ENCODE measurements at places on chromosomes 3 and 15.

DNA sequence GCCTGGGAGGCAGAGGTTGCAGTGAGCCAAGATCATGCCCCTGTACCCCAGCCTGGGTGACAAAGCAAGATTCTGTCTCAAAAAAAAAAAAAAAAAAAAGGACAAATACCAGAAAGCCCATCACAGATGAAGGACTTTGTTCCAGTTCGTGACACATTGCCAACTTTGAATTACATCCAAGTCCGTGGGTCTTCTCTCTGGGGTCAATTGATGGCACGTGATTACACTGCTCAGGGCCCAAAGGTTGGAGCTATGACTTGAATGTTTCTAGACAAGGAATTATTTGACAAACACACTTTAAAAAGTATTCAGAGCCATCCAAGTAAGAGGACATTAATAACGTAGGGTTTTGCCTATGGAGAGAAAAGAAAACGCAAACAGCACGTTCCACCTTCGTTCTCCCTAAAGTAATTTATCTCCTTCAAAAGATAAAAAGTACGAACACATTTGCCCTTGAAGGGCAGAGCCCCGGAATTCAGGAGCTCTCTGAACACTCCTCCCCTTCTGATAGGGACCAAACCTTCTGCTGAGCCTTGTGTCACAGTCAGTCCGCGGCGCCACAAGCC, 31.3 kb upstream of the ST3GAL6 start:
- peak; percentile 6 for DNase-seq

DNA sequence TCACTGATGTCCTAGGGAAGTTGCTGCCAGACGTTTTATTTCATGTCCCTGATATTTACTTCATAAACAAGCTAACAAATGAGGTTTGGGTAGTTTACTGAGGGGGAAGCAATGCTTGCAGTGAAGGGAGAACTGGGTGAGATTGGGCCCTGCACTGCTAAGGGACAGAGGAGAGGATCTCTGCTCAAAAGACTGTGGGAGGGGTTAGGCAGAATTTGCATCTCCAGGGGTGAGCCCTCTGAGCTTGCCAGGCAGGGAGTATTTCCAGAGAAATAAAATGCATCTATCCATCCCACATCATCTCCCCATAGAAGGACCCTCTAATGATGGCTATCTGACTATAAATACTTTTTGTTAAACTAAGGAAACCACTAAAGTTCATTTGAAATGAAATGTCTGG, 215.6 kb downstream of the CBLB start:
- DNase-seq, result no peak

DNA sequence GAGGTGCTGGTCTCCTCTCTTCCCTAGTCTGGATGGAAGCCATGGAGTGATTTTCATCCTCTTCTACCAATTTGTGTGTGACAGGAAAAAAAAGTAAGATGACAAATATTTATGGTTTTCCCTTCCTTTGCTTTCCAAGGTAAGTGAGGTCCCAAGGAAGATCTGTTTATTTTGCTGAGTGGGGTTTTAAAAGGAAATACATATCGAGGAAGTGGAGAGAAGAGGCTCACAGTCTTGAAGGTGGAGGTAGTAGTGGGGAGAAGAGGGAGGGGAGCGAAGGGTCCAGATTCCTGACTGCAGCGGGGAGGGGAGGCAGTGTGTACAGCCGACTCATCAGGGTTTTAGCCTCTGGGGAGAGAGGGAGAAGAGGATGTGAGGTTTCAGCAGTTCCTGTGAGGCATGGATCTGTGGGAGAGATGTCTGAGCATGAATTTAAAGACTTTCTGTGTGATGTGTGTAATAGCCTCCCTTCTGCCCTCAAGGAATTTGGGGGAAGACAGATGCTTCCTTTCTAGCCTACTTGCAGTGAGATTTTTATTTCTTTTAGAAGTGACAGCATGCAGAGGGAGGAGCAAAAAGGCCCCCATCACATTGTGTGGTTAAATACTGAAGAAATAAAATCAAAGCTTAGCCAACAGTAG, 272.4 kb downstream of the THRB start:
- DNase-seq, result no peak

GRCh38 chr3:170725285-170725731, 139.4 kb upstream of the SLC7A14 start:
- DNase-seq, result no peak

- no peak for DNase-seq
Observed at GRCh38 chr3:150520408-150520807, 25.9 kb downstream of the SERP1 start.

DNA sequence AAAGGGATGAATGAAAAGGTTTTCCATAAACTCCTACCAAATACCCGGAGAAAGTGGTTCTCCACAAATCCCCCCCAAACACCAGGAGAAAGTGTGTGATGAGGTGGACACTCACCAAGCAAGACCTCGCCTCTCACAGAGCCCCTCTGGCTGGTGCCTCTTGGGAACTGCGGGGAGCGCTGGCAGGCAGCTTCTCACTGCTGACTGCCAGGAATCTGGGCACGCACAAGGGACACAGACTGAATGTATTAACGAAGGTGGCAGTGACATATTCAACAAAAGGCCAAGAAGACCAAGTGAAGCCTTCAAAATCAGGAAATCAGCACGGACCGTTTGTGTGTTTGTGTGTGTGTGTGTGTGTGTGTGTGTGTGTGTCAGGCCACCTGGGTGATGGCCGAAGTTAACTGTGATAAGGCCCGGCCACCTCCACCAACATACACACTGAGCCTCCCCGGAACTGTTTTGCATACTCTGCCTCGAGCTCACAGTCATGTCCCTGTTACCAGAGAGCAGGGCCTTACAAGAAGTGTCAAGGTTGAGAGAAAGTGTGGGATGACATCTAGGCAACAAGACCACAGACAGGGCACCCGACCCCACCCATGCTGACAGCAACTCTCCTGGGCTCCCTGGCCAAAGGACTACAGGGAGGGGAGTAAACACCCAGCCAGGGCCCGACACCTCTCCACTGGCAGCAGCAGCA, 18.0 kb downstream of the ATP10A start:
- peak; percentile 49 for DNase-seq

DNA sequence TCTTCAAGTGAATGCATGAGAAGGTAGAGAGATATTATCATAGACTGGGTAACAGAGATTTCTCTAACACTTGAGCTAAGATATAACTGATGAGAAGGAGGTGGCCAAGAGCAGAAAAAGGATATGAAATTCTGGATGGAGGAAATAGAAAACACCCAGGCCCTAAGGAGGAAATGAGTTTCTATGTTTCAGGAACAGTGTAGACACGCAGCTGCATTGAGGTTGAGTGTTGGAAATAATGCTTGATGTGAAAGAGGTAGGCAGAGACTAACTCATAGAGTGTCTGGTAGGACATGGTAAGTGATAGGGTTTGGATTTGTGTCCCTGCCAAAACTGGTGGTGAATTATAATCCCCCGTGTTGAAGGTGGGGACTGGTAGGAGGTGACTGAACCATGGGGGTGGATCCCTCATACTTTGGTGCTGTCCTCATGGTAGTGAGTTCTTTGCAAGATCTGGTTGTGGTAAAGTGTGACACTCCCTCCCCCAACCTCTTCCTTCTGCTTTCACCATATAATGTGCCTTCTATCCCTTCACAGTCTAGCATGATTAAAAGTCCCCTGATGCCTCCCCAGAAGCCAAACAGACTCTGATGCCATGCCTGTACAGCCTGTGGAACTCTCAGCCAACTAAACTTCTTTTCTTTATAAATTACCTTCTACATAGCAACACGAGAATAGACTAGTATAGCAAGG, 787.3 kb downstream of the EDEM1 start:
- no peak for DNase-seq

- no peak for DNase-seq
Observed at GRCh38 chr3:14764331-14765059, 54.3 kb upstream of the FGD5 start.

- DNase-seq, result no peak
Observed at GRCh38 chr15:75159244-75159643, 42.4 kb upstream of the C15orf39 start.

DNA sequence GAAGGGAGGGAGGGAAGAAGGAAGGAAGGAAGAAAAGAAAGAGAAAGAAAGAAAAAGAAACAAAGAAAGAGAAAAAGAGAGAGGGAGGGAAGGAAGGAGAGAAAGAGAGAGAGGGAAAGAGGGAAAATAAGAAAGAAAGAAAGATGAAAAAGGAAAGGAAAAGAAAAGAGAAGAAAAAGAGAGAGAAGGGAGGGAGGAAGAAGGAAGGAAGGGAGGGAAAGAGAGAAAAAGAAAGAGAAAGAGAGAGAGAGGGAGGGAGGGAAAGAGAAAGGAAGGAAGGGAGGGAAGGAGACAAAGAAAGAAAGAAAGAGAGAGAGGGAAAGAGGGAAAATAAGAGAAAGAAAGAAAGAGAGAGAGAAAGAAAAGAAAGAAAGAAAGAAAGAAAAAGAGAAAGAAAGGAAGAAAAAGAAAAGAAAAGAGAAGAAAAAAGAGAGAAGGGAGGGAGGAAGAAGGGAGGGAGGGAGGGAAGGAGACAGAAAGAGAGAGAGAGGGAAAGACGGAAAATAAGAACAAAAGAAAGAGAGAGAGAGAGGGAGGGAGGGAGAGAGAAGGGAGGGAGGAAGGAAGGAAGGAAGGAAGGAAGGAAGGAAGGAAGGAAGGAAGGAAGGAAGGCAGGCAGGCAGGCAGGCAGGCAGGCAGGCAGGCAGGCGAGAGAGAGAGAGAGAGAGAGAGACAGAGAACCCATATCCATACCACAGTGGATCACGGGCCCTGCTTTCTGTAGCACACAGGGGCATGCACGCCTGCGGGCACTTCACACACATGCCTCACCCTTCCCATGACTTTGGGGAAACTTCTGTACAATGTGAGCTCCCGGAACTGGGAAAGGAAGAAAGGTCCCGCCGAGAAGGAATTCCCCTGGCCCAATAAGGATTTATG, 52.5 kb downstream of the ADCY5 start:
- no peak for DNase-seq

GRCh38 chr3:38491215-38491614, 4.9 kb upstream of the EXOG start:
- no peak for DNase-seq

- no peak for DNase-seq
Observed at GRCh38 chr3:172855037-172855436, 104.5 kb downstream of the ECT2 start.

DNA sequence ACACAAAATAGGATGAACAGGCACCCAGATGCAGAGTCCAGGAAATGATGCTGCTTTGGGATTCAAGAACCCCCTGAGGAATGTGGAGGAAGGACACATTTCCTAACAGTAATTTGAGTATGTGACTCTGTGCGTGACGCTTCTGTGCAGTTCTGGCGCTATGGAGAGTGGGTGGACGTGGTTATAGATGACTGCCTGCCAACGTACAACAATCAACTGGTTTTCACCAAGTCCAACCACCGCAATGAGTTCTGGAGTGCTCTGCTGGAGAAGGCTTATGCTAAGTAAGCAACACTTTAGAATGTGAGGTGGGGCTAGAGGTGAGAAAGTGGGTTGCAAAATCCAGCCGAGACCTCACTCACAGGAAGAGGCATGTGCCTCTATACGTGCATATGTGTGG, 28.3 kb downstream of the CAPN3 start:
- no peak for DNase-seq

GRCh38 chr3:8593021-8593827, 51.4 kb downstream of the SSUH2 start:
- DNase-seq, result peak; percentile 48

GRCh38 chr3:27658741-27659140, 63.4 kb downstream of the EOMES start:
- DNase-seq, result no peak

DNA sequence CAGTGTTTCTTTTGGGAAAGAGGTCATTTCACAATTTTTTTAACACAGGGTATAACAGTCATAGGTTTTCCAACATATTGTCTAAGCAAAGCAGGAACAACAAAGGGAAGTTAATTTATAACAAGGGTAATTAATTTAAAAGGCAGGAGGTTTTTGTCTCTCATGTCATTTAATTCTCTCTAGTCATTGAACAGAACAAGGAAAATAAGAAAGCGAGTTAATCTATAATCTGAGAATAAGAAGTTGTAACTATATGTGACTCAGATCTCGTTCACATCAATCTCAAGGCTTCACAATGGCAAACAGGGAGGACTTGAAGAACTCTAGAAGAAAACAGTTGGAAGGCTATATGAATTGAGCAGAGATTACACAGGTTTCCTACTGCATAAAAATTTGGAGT, 579.8 kb upstream of the CCDC54 start:
- DNase-seq, result no peak

DNA sequence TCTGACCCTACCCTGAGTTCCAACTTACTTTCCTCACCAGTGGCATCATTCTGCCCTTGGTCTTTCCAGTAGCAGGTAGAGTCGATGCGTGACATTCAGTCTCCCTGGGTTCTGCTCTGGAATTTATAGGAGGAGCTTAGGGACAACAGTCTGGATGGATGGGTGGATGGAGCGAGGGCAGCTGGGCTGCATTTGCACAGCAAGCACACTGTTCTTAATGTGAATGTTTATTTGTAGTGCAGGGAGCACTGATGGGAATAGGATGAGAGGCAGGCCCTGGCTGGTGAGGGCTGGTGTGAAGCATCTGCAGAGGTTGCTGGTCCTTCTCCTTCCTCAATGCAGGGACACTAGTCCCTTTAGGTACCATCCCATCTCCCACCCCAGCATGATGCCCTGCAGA, 176.2 kb downstream of the EPHB1 start:
- no peak for DNase-seq

DNA sequence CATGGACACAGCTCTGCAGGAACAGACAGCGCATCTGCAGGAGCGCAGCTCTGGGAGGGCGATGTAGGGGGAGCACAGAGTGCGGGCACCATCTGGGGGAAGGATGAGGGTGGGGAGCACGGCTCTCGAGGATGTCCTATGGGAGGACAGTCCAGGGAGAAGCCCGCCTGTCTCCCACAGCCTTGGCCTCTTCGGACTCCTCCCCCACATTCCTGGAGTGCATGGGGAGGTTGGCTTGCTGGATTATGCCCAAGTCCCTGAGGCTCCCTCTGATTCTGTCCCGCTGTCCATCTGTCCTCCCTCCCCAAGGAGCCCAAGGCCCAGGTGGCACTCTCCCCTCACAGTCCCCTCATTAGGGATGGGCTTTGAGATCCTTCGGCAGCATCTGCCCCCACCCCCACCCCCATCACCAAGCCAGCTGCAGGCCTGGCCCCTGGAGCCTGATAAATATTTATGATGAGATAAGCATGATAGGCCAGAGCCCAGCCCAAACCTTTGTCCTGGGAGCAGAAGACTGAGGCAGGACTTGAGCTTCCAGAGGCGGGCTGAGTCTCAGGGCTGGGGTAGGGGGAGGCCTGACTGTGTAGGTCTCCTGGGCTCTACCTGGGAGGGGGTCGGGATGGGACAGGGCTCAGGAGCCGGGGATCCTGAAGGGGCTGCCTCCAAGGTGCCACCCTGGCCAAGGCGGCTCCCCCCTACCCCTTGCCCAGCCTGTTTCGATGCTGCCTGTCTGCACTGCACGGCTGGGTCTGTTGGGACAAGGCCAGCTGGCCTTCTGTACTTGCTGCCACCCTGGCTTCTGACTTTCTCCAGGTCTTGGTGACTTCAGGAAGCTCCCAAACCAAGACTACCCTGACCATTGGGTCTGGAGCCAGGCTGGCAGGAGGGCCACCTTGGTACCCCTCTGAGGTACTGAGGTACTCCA, 28.6 kb upstream of the SEMA3F start:
- no peak for DNase-seq

- no peak for DNase-seq
Observed at GRCh38 chr3:4506559-4507023, 13.4 kb downstream of the ITPR1 start.

GRCh38 chr3:41679374-41679773, 282.5 kb downstream of the ULK4 start:
- no peak for DNase-seq
